ENCODE measurements at places on chromosomes 6 and 20.

DNA sequence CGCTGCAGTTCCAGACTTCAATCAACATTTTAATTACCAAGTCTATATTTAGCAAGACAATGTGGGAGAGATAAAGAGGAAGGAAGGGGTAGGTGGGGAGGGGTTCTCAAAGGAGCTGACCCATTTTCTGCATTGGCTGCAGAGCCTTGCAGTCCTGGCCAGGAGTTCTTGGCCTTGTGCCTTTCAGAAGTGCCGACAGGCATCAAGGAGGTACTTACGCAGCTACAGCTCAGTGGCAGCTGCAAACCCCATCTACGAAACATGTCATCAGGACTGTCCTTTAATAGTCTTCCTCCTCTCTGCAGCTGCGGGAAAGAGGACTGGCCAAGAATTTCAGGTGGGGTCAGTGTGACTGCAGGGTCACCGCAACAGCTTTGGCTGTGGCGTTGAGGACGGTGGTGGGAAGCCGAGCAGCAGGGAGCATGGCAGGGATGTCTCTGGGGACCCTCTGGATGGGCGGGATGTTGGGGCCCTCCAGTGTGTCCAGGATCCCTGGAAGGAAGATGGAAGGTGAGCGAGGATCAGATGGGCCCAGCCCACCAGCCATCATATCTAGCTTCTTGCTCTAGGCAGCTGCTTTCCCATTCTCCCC, 1.8 kb upstream of the LRRC73 start:
- no peak for DNase-seq

- no peak for DNase-seq
Measured at GRCh38 chr20:35307666-35308653, 15.7 kb upstream of the FAM83C start.

- no peak for DNase-seq
Measured at GRCh38 chr6:10610289-10610688, 84.1 kb downstream of the C6orf52 start.

- no peak for DNase-seq
Measured at GRCh38 chr6:84854811-84855400, 90.5 kb upstream of the TBX18 start.

DNA sequence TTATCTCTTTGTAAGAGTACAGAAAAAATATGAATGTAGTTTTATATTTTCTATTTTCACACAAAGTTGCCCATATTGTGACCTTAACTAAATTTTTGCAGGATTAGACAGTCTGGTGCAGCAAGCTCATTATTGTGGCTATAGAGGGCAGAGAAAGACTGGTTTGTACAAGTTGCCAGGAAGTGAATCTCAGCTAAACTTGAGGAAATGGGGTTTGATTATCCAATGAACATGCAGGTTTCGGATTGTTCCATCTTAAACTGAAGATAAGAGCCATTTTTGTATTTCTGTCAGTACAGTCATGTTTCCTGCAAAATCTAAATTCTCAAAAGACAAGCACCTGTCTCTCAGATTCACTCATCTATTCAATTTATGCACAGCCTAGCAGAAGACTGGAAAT, 390.9 kb downstream of the MMUT start:
- no peak for DNase-seq

GRCh38 chr20:11555510-11555909, 362.2 kb upstream of the BTBD3 start:
- no peak for DNase-seq

GRCh38 chr6:146578054-146578453, 20.7 kb upstream of the ADGB start:
- DNase-seq = no peak

DNA sequence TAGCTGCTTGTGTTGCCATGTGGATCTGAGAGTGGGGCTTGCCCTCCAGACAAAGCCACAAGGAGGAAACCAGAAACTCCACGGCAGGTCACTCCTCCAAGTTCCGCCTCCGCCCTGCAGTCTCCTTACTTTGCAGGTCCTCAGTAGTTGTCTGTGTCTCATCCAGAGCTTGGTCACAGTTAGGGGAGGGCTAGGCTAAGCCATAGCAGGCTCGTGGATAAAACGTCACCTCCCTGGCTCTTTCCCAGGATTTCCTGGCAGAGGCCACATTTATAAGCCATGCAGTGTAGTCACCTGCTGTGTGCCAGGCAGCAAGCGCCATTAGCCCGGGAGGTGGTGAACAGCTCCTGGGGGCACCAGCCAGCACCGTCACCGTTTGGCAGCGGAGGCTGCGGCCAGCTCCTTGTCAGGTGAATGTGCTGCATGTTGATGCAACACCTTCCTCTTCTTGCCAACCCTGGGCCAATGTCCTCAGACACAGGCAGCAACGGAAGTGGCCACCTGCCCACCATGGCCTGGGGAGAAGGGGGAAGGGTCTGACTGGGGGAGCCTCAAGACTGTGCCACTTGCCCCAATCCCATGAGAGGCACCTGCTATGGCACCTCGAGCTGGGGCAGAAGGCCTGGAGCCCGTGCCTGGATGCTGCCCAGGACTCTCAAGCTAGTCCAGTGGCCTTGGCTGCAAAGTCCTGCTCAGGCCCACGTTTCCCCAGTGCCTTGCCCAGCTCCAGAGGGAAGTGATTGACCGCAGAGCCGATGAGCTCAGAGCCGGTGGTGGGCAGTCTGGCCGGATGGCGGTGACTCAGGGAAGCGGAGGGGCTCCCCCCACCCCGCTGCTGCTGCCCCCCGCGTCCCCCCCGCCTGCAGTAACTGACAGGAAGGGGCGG, 39.0 kb upstream of the SLCO4A1 start:
- DNase-seq = no peak

DNA sequence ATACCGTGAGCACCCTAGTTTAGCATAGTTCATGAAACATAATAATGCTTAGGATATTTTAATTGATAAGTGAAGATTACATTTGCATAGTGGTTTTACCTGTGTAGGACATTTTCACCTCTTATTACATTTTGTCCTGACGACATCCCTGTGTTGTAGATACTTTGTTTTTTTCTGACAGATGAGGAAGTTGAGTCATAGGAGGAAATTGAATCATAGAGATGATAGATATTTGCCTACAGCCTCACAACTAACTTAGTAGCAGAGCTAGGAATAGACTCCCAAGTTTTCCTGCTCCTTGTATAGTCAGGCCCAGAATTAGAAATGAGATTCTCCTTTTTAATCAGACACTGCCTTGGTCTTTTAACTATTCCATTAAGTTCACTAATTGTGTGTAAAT, 100.5 kb upstream of the SUPT3H start:
- DNase-seq = no peak

DNA sequence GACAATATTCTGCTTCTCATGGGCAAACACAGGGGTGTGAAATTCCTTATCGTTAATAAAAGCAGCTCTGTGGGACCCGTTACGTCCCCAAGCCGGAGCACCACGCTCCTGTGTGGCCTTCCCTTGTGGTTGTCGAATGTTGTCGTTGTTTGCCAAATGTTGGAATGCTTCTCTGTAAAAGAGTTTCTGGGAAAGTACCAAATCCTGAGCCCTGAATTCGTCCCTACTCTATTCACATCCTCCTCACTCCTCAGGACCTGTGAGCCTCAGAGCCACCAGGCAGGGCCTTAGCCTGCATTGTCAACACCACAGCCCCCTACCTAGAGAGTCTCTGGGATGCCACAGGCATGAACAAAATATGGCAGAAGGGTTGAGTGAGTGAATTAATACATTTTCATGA, 64.0 kb downstream of the THBS2 start:
- DNase-seq = peak; percentile 88

DNA sequence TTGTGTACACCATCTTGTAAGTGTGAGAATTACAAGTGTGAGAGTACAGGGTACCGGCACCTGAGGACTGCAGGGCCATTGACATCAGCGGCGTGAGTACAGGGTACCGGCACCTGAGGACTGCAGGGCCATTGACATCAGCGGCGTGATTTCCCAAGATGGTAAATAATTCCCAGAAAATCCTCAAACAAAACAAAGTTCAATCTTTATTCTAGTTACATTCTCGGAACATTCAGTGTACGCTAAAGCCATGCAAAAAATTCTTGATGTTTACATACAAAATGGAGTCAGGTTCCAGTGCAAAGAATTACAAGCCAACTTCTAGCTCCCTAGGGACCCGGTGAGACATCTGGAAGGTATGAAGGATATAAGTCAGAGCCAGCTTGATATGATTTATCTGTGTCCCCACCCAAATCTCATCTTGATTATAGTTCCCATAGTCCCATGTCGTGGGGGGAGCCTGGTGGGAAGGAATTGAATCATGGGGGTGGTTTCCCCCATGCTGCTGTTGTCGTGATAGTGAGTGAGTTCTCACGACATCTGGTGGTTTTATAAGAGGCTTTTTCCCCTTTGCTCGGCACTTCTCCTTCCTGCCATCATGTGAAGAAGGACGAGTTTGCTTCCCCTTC, 172.7 kb downstream of the TTLL2 start:
- DNase-seq = no peak

DNA sequence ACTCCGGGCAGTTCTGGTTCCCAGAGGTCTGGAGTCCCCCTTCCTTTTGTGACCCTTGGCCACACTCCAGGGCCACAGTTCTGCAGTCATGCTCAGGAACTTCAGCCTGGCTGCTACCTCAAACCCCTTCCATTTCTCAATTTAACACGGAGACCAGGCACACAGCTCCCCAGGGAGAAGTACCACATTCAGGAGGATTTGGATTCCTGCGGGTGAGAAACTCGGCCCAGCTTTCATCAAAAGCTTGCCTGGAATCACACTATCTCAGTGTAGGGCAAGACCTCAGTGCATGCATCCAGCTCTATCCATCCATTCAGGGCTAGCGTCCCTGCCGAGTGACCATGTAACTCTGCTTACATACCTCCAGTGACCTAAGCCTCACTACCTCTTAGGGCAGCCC, 16.8 kb upstream of the IP6K3 start:
- DNase-seq = no peak

GRCh38 chr6:119162134-119162775, 83.8 kb upstream of the FAM184A start:
- DNase-seq = no peak

GRCh38 chr6:88004707-88005106, 42.9 kb upstream of the SPACA1 start:
- no peak for DNase-seq

GRCh38 chr6:10305790-10306415, 109.0 kb downstream of the TFAP2A start:
- DNase-seq = no peak

DNA sequence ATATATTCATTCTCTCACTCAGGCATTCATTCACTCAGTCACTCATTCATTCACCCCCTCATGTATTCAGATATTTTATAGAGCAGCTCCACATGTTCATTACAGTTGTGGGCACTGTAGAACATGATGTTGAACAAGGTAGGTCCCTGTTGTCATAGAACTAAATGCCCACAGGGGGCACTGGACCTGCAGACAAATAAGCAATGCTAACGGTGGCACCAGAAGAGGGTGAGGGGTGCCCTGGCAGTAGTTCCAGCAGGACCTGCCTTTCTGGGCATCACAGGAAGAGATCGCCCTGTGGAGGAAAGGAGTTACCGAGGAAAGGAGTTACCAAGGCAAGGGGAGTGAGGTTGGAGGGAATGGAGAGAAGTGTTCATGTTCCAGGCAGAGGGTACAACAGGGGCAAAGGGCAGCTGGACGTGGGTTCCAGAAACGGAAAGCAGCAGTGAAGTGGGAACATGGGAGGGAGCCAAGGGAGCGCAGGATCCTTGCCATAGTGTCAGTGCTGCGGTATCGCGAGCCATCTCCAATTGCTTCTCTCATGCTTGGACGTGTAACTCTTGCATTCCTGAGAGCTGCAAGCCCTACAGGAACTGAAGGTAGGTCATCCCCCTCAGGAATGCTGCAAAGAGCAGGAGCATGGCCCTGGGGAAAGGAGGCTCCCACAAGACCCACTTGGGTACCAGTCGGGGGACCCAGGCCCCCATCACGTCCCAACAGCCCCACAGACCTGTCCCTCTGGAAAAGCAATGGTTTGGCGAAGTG, 128.2 kb downstream of the EDN3 start:
- no peak for DNase-seq

DNA sequence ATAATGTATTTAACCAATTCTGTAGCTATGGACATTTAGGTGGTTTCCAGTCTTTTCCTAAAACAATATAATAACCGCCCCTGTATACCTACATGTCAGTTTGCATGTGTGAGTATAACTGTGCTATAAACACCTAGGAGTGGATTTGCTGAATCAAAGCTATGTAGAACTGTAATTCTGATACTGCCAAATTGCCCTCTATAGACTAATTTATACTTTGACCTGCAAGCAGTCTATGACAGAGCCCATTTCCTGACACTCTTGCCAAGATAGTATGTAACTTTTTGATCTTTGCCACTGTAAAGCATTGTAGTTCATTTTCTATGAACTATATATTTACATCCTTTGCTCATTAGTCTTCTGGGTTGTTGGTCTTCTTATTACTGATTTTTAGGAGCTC, 19.5 kb downstream of the FERMT1 start:
- DNase-seq = no peak

GRCh38 chr6:68653074-68653705, 18.1 kb downstream of the ADGRB3 start:
- DNase-seq = no peak

DNA sequence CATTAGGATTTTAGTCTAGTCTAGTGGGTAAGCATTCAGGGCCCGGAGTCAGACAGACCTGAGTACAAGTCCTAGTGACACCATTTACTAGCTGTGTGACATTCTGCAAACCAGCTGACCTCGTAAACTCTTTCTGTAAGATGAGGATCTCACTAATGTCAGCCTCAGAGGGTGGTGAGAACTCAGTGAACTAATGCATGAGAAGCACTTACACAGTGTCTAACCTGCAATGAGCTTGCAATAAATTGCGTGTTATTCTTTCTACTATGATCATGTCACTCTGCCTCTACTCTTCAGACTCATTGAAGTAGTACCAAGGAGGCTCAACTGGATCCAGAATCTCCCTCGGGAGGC, 41.1 kb upstream of the ZNF831 start:
- DNase-seq = no peak

DNA sequence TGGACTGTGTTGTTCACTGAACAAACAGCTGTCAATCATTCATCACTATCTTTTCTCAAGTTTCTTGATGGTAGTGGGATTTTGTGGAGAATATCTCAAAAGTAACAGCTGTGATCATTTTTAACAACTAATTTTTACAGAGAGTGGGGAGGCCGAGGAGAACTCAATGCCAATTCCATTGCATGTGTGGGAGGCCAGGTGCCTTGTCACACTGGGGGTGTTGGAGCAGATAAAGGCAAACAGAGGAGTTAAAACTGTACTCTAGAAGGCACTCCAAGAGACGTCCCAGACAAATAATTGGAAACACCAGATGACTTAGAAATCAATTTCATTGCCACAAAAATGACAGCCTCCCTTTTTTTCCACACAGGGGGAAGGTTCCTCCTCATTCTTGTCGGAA, 267.2 kb upstream of the PLCB4 start:
- no peak for DNase-seq

DNA sequence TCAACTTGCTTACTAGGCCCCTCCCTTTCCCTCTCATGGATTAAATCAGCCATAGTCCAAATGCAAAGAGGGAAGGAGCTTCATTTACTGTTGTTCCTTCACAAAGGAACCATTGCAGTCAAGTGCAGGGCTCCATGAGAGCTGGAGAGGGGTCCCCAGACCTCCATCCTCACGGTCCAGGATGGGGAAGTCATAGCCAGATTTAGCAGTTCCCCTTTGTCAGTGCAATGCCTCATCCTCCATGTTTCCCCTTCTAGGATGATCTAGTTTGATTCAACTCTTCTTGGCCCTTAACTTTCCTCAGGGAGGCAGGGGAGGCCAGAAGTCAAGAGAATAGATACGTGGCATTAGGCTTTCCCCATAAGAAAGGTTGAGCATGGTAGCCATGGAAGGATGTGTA, 66.5 kb upstream of the FUCA2 start:
- DNase-seq = no peak

GRCh38 chr6:12200761-12201160, 89.4 kb upstream of the EDN1 start:
- DNase-seq = no peak

All from vagina (tissue), 2 donors.